Stimulated activated CD8-positive, alpha-beta memory T cell treated with anti-CD3 and anti-CD28 coated beads, Interleukin-4, amount 100 ng/mL, for 1 hour (primary cell): ENCODE measurements at places on chromosomes 4 and X.

DNA sequence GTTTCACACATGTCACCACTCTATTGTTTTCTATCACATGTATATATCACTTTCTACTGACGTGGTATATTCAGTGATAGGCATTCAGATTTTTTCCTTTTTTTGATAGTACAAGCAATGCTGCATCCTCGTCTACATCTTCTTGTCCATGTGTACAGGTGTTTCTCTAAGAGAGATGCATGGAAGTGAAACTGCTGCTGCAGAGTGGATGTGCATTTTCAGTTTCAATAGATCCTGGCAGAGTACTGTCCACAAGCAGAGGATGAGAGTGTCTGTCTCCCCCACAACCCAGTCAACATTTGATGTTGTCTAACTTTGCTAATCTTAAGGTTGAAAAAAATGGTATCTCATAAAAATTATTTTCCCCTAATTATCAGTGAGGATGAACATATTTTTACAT, 194.0 kb upstream of the CASK start:
- DNase-seq = no peak

- no peak for DNase-seq
These were observed 25.1 kb upstream of the APLN start for GRCh38 chrX:129679901-129680300.

DNA sequence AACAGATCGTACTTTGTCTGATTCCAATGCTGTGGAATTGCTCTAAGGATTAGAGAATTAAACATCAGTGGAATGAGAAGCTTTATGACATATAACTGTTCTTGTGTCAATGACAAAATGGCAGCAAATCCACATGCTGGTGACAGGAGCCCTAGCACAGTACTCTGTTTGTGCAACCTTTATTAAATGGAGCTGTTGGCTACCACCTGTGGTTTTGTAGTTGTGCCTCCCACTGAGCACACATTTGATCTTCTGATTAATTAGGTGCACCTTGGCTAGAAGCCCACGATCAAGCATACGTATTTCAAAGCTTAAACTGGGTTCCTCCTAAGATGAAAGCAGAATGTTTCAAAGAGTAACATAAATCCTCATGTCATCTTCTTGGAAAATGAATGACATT, 394.0 kb upstream of the IGFBP7 start:
- DNase-seq = no peak

DNA sequence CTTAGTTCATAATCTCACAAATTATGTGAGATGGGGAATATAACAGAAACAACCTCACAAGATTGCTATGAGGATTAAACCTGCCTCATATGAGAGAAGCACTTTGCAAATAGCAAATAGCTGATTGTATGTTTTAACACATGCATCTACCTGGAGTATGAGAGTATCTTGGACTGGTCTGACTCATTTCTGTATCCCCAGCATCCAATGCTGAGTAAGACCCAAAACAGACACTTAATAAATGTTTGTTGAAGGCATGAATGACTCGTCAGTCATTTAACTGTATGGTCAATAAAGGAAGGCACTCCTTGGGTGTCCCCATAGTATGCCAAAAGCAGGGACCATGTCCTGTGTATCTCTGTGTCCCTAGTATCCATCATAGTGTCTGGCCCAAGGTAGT, 350.9 kb upstream of the F9 start:
- DNase-seq = no peak

GRCh38 chr4:15232366-15233263, 195.2 kb upstream of the C1QTNF7 start:
- DNase-seq = no peak

- DNase-seq = no peak
These were observed 94.9 kb downstream of the EMCN start for GRCh38 chr4:100422894-100423293.

GRCh38 chr4:178329226-178329872, 887.1 kb upstream of the AGA start:
- no peak for DNase-seq

- no peak for DNase-seq
These were observed 33.4 kb downstream of the C4orf54 start for GRCh38 chr4:99624141-99624719.

DNA sequence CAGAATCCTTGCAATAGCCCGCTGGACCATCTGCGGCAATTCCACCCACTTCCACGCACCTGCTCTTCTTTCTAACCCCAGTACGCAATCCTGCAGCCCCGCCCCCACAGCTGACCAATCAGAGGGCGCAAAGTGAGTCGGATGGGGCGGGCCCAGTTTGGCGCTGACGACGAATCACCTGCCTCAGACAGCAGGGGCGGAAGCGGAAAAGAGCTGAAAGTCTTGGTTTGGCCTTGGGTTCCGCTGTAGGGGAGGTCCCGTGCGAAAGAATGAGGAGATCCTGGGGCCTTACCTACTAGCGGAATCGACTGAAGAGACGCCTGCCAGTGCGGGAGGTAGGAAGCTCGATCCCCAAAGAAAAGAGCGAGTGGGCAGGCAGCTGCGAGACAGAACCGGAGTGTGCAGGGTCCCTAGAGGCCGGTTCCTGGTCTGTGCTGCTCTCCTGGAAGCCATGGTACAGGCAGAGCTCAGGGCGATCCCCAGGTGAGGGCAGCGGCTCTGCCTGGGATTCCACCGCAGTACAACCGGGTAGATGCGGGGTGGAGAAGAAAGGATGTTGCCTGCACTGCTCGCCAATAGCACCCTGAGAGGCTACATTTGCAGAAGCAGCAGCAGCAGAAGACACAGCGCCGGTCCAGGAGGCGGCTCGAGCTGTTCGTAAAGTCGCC, at the start of gene TMEM184C:
TSS of gene TMEM184C (plus strand) at position 225 of the 668 bp plus-strand sequence. CDS start 560 bp downstream, outside the sequence.
- DNase-seq = peak; percentile 96

GRCh38 chrX:36528661-36529060, 479.5 kb upstream of the FAM47C start:
- DNase-seq = no peak

DNA sequence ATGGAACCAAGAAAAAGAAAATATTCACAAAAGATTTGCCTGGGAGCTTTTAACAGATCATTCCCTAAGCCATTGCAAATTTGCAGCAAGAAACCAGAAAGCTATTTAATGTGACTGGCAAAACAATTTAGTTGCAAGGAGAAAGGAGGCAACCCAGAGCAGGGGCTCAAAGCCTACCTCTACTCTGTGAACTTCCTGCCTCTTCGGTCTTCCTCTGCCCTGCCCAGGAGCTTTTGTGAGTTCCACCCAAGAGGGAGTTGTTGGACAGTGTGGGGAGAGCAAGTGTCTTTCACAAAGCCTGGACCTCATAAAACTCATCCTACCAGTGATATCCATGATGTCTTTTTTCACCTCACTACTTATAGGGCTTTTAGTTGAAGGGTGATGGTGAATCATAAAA, 107.4 kb downstream of the AFF1 start:
- no peak for DNase-seq

DNA sequence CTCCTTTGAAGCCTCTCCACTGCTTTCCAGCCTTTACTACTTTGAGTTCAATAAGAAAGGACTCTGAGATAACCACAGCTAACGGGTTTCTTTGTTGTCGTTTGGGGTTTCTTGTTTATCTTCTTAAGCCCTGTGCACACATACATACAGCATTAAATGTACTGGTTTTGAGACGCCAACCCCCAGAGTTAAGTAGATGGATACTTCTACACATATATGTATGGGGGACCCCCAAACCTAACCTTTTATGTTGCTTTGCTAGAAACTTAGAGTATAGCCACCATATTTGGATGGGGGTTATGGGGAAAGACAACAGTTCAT, 697 bp downstream of the CEP135 start:
- no peak for DNase-seq
